ENCODE measurements at places on chromosomes 13 and 19. TPM values are rescaled to one million over a fixed set of nuclear protein-coding genes. Genes with fewer than 3 reads are reported as not detected.

BRSK1 gene
- total RNA-seq: 1.2 TPM

MAST3 gene
- 4.9 TPM for total RNA-seq

GRCh38 chr13:93248627-93249047 is 22.0 kb downstream of the GPC6 start:
- H3K27ac ChIP-seq: no peak overlapping the region
- H3K27me3 ChIP-seq: no peaks in the 10 kb centered on the region
- no peak overlapping the region for H3K4me3 ChIP-seq
- no peaks in the 10 kb centered on the region for H3K36me3 ChIP-seq
- DNase-seq: peak; percentile 22
- H3K4me1 ChIP-seq: no peaks in the 10 kb centered on the region

DNA sequence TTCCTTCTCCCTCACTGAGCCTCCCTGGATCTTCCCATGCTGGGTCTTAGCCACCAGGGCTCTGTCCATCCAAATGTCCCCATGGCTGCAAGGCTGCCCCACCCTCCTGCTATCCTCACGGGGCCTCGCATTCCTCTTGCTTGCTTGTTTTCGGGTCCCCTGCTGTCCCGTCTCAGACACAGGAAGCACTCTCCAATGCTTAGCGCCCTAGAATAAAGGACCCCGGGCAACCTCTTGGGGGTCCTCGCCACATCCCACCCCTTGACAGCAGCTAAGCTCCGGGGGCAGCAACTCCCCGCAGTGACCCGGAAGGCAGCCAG is 23.7 kb downstream of the SH3GL1 start:
- no peaks in the 10 kb centered on the region for H3K36me3 ChIP-seq
- no peak overlapping the region for H3K27ac ChIP-seq
- no peaks in the 10 kb centered on the region for H3K27me3 ChIP-seq
- H3K4me1 ChIP-seq: peaks cover 89% of the 10 kb centered on the region

- no peaks in the 10 kb centered on the region for H3K27me3 ChIP-seq
- H3K4me1 ChIP-seq: no peaks in the 10 kb centered on the region
- H3K4me3 ChIP-seq: no peak overlapping the region
- H3K36me3 ChIP-seq: no peaks in the 10 kb centered on the region
- no peak overlapping the region for H3K27ac ChIP-seq
These were observed 84.3 kb downstream of the RNASEH2B start for GRCh38 chr13:50993934-50994333.

GRCh38 chr19:55712804-55713631 is 25.2 kb downstream of the NLRP9 start:
- no peaks in the 10 kb centered on the region for H3K36me3 ChIP-seq
- no peak for DNase-seq
- no peaks in the 10 kb centered on the region for H3K4me1 ChIP-seq
- no peak overlapping the region for H3K4me3 ChIP-seq
- H3K27ac ChIP-seq: no peak overlapping the region

- no peak overlapping the region for H3K27ac ChIP-seq
- H3K4me3 ChIP-seq: no peak overlapping the region
- no peaks in the 10 kb centered on the region for H3K27me3 ChIP-seq
- no peak for DNase-seq
- no peaks in the 10 kb centered on the region for H3K36me3 ChIP-seq
These were observed 22.2 kb downstream of the RASA3 start for GRCh38 chr13:114110091-114110829.

GRCh38 chr13:43389573-43389972 is 366.2 kb downstream of the DNAJC15 start:
- no peak overlapping the region for H3K27ac ChIP-seq
- H3K36me3 ChIP-seq: no peaks in the 10 kb centered on the region
- no peak overlapping the region for H3K4me3 ChIP-seq

- no peak for DNase-seq
- H3K4me3 ChIP-seq: no peak overlapping the region
- H3K27ac ChIP-seq: no peak overlapping the region
- peaks cover 5% of the 10 kb centered on the region for H3K36me3 ChIP-seq
- peaks cover 15% of the 10 kb centered on the region for H3K4me1 ChIP-seq
These were observed 108.4 kb downstream of the ZNF557 start for GRCh38 chr19:7177926-7178325.

- no peaks in the 10 kb centered on the region for H3K27me3 ChIP-seq
- no peaks in the 10 kb centered on the region for H3K4me1 ChIP-seq
- H3K27ac ChIP-seq: no peak overlapping the region
- no peak overlapping the region for H3K4me3 ChIP-seq
- DNase-seq: no peak
- H3K36me3 ChIP-seq: no peaks in the 10 kb centered on the region
These were observed 13.1 kb upstream of the FOXO1 start for GRCh38 chr13:40679480-40679985.
